ENCODE measurements at places on chromosomes 4 and X. TPM values are rescaled to one million over a fixed set of nuclear protein-coding genes. Genes with fewer than 3 reads are reported as not detected.

Gene UPF3B
- total RNA-seq = 1.5 TPM

Gene ZNF630
- total RNA-seq = 1.2 TPM

Gene STAP1
- total RNA-seq = not detected

Gene FOXR2
- total RNA-seq = not detected

Gene IL1RAPL2
- total RNA-seq = not detected

Gene FRG2
- not detected for total RNA-seq

Gene HSD17B11
- 45.4 TPM for total RNA-seq

Gene CPZ
- 1.5 TPM for total RNA-seq

Gene DGKK
- not detected for total RNA-seq

Gene SPON2
- 18.9 TPM for total RNA-seq

Gene PALLD
- total RNA-seq = 100 TPM

Gene SGMS2
- total RNA-seq = 221 TPM

Gene TREX2
- 4.4 TPM for total RNA-seq

Gene RAB28
- total RNA-seq = 15.5 TPM

Gene RBM10
- 73.2 TPM for total RNA-seq

Gene PITX2
- total RNA-seq = 0.28 TPM

Gene SMIM10
- total RNA-seq = 5.4 TPM

Gene PLAC1
- not detected for total RNA-seq

Gene SSX1
- total RNA-seq = not detected

Gene ODAPH
- total RNA-seq = not detected

Gene SASH3
- not detected for total RNA-seq

Gene OPRPN
- not detected for total RNA-seq

Gene RAI2
- 0.38 TPM for total RNA-seq

Gene CLDN22
- not detected for total RNA-seq

Gene RBM41
- total RNA-seq = 8.6 TPM

Gene SSX4B
- not detected for total RNA-seq

Gene GPR173
- 2.0 TPM for total RNA-seq

Gene LONRF3
- total RNA-seq = 0.19 TPM

Gene ARHGAP24
- total RNA-seq = 42.6 TPM

Gene SMIM31
- not detected for total RNA-seq

Gene CT45A9
- total RNA-seq = not detected

Gene MAB21L2
- 8.4 TPM for total RNA-seq

Gene FAM156A
- 20.9 TPM for total RNA-seq

Gene AADAT
- 2.0 TPM for total RNA-seq

Gene ACOT9
- 36.1 TPM for total RNA-seq

Gene TMEM154
- 0.96 TPM for total RNA-seq
